ENCODE measurements at places on chromosomes 1 and 21. TPM values are rescaled to one million over a fixed set of nuclear protein-coding genes. Genes with fewer than 3 reads are reported as not detected.

The KANK4 gene
- total RNA-seq = 32.2 TPM

The FAM131C gene
- total RNA-seq = 1.2 TPM

DNA sequence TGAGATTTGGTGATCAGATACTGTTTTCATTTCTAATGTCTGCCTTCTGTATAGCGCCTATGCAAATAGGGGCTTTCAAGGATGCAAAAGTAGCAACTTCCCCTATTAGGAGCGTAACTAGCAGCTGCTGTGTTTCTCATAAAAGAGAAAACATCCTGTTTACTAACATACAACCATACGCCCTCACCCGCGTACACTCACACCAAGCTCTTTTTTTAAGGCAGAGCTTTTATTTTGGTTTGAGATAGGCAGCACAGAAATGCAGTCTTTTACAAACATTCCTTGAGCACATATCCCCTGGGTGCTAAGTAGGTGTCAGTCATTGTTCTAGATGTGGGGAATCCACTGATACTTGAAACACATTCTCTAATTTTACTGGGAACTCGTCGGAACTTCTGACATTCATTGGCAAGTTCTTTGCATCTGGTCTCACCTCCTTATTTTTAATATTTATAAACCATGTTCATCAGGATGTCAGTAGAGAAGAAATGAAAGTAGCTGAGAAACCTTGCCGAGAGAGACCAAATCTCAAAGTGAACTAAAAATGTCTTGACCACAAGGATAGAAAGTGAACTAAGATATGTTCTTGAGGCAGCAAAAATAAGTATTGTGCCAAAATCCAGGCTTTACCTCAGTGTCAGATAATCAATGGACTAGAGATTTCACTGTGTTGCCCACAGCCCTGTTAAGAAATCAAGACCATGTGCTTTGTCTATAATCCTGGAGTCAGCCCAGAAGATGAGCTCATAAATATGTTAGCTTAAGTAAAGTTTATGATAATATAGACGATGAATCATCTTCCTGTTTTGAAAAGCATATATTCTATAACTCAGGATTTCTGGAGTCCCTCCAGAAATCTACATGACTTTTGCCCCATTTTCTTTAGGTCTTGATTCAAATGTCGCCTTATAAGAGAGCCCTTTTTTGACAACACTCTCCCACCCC is 350.9 kb downstream of the ST6GALNAC3 start:
- DNase-seq = peak; percentile 0

- peak; percentile 31 for DNase-seq
Observed at GRCh38 chr21:37435120-37435519, 68.5 kb downstream of the DYRK1A start.

The REN gene
- not detected for total RNA-seq

The PPFIA4 gene
- 8.2 TPM for total RNA-seq

DNA sequence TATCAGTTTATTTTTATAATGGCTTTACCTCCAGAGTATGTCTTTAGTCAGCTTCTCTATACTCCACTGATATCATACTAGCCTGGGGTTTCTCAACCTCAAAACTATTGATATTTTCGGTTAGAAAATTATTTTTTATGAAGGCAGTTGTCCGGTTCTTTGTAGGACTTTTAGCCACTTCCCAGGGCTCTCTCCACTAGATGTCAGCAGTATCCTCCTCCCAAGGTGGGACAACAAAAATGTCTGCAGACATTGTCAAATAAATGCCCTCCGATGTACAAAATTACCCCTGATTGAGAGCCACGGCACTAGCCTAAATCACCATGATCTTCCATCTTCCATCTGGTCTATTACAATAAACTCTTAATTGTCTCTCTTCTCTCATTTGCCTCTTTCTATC is 4.1 kb upstream of the GRIK1 start:
- no peak for DNase-seq

- DNase-seq = no peak
Observed at GRCh38 chr1:218926631-218927030, 247.0 kb upstream of the LYPLAL1 start.

GRCh38 chr1:53371121-53371666 is 43.3 kb upstream of the LRP8 start:
- no peak for DNase-seq

The NID1 gene
- 9.3 TPM for total RNA-seq

- DNase-seq = no peak
Observed at GRCh38 chr1:237282208-237282783, 240.3 kb downstream of the RYR2 start.

GRCh38 chr1:8736927-8737326 is 80.5 kb downstream of the RERE start:
- DNase-seq = no peak

- peak; percentile 48 for DNase-seq
Observed at GRCh38 chr1:203462878-203463277, 12.7 kb upstream of the PRELP start.

DNA sequence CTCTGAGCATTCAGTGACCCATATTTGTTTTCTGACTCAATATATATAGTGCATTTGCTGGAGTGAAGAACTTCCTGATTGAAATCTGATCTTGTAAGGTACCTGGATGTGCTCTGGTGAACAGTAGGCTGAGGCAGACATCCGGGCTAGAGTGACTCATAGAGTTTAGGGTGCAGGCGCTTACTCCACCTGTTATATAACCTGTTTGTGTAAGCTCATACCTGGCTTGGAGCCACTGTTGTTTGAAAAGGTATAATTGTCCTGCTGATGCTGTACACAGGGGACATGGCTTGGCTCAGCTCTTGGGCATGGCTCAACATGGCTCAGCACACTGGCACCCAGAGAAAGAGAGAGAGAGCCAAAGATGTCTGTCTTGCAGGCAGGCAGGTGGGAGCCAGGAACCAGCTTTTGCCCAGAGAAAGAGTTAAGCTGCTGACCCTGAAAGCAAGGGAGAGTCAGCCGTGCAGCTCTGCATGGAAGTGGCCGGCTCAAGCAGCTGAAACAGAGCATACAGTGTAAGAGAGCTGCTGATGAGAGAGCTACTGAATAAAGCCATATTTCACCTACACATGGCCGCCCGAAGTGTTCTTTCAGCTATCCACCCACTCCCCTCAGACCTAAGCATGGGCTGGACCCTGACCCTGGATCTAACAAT is 43.2 kb downstream of the GJA5 start:
- peak; percentile 91 for DNase-seq

The CFAP107 gene
- total RNA-seq = not detected

The PGLYRP4 gene
- 0.29 TPM for total RNA-seq

GRCh38 chr1:225963735-225964530 is 22.9 kb upstream of the LEFTY2 start:
- peak; percentile 70 for DNase-seq

All from mammary epithelial cell (primary cell).